ENCODE measurements at places on chromosomes 1 and 21.
A peak's percentile ranks its signal among the peaks of the same experiment; 100 is the strongest.

GRCh38 chr1:31761883-31762282 lies 2.3 kb downstream of the ADGRB2 start:
- no peak for DNase-seq

DNA sequence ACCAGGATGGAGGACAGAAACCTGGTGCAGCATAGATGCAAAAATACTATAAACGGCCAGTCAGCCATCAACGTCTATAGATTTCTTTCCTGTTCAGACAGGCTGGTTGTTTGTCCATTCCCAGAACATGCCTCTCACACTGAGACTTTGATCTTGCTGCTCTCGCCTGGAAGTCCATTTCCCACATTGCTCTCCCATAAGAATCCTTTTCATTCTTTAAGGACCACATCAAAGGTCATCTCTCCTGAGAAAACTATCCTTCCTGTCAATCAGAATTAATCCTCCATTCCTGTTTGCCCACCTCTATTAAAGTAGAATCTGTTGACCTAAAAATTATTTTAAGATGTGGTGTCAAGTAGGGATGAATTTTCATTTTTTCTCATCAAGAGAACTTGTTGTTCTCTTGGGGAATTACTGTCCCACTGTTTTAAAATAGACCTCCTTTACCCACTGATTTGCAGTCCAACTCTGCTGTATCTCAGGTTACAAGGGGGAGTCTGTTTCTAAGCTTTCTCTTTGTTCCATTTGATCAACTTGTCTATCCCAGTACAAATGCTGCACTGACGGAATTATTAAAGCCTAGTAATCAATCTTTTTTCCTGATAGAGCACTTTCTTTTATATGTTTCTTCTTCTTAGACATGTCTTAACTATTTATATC lies 172.7 kb downstream of the PATJ start:
- DNase-seq, result no peak

GRCh38 chr1:206856674-206857464 lies 8.6 kb upstream of the IL20 start:
- DNase-seq, result no peak

DNA sequence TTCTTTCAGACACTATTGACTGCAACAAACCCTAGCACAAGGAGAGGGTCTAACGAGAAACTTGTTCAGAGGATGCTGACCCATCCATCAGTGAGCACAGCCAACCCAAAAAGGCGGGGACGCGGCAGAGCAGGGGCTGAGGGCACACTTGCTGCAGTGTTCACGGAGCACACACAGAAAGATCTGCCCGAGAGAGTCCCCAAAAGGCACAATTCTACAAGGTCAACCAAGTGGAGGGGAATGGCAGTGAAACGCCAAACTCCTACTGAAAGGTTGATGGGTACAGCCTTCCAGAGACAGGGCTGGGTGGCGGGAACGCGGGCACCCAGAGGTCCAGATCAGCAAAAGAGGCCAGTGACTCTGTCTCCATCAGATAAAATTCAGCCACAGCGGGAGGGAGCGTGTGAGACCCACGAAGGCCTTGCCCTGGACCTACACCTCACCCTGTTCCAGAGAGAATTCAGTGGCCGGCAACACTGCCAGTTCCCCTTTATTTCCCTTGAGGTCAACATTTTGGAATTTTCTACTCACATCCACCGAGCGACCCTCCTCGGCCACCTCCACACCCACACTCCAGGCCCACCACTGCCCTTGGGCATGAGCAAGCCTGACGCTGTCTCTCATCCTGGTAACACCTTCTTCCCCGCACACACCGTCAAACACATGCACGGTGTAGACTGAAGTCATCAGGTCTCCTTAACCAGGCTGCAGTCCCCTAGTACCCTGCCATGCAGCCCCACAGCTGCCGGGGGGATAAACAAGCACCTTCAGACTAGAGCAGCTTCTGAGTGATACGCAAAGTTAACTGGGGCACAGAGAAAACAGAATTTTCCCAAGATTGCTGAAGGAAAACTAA lies 5.5 kb downstream of the GNG4 start:
- DNase-seq, result no peak

GRCh38 chr1:45107782-45108181 lies 95.7 kb downstream of the UROD start:
- DNase-seq, result no peak

DNA sequence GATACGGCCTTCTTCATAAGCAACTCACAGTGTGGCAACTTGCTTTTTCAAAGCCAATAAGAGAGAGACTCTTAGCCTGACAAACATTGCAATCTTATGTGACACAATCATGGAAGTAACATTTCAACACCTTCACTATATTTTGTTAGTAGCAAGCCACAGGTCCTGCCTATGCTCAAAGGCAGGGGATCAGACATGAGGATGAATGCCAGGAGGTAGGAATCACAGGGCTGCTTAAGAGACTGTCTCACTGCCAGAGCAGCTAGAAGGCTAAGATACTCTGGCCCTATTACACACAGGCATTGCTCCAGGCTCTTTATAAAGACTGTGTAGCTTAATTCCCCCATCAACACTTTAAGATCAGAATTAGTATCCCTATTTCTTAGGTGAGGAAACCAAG lies 236.2 kb upstream of the KAZN start:
- no peak for DNase-seq

GRCh38 chr1:221435504-221435904 lies 306.4 kb downstream of the DUSP10 start:
- DNase-seq, result no peak

- DNase-seq, result no peak
Observed at GRCh38 chr1:31577515-31578192, 1.3 kb downstream of the TINAGL1 start.

DNA sequence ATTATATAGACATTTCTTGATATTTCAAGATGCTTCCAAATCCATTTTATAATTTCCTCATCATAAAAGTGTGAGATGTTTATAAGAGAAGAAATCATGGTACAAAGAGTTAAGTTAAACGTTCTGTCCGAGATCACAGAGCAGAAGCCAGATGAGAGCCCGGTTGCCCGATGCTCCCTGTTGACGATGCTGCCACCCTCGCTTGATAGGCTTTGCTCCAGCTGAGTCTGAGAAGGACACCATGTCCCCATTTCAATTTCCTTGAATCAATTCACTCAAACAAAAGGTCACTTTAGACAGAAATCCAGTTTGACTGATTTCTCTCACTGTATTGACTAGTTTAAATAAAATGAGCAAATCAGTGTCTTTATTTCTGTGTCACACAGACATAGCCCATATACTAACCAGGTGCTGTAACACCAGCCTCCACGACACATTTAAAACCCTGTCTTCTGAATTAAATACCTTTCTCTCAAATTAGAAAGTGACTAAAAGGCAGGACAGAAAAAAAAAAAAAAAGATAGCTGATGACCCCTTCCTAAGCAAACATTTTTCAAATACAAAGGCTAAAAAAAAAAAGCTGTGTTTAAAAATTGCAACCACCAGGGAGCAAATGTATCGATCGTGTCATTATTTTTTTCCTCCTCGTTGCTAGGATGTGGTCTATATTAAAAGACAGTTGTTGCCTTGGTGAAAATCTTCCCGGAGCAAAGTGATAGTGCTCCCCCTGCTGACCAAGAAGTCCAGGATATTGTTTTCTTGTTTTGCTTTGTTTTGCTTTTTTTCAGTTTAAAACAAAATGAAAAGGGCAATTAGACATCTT lies 35.2 kb downstream of the DNASE2B start:
- peak; percentile 55 for DNase-seq

- no peak for DNase-seq
Observed at GRCh38 chr1:91889717-91890459, 3.9 kb upstream of the TGFBR3 start.

DNA sequence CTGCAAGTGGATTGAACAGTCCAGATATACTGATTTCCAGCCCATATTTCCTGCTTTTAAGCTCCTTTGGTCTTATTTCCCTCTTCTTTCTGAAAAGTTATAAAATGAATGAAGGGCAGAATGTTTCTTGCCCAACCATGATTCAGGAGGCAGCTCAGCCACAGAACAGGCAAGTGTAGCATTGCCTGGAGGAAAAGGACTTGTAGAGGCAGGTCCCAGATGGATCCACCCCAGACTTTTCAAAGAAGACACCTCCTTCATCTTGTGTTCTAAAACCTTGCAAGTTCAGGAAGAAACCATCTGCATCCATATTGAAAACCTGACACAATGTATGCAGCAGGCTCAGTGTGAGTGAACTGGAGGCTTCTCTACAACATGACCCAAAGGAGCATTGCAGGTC lies at the start of gene CLCA2:
TSS of gene CLCA2 (plus strand) at position 299 of the 400 bp plus-strand sequence. CDS start at position 376, 77 bp downstream.
- DNase-seq, result no peak

GRCh38 chr1:181595234-181595633 lies 111.9 kb downstream of the CACNA1E start:
- peak; percentile 52 for DNase-seq

GRCh38 chr1:55317673-55318072 lies 102.5 kb upstream of the USP24 start:
- no peak for DNase-seq

DNA sequence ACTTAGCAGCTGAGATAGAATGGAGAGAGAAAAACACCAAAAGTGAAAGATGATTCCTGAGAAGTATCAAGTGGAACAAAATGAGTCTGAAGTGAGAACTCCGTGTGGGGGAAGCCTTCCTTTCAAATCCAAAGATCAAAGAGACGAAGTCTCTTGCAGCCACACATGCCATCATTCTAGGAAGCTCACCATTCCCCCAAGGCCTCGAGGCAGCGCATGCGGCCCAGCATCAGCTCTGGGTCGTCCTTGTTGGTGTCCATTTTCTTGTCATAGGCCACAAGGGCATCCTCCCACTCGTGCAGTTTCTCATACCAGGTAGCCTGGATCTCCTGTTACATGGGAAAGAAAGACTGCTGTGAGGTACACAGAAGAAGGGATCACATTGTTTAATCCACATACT lies 32.2 kb upstream of the ANGPTL7 start:
- DNase-seq, result no peak

GRCh38 chr1:8242498-8242897 lies 75.4 kb upstream of the SLC45A1 start:
- DNase-seq, result no peak

- DNase-seq, result peak; percentile 67
Observed at GRCh38 chr1:156260896-156261295, 13.0 kb upstream of the PAQR6 start.

GRCh38 chr1:93900723-93901504 lies 8.3 kb downstream of the GCLM start:
- DNase-seq, result no peak

DNA sequence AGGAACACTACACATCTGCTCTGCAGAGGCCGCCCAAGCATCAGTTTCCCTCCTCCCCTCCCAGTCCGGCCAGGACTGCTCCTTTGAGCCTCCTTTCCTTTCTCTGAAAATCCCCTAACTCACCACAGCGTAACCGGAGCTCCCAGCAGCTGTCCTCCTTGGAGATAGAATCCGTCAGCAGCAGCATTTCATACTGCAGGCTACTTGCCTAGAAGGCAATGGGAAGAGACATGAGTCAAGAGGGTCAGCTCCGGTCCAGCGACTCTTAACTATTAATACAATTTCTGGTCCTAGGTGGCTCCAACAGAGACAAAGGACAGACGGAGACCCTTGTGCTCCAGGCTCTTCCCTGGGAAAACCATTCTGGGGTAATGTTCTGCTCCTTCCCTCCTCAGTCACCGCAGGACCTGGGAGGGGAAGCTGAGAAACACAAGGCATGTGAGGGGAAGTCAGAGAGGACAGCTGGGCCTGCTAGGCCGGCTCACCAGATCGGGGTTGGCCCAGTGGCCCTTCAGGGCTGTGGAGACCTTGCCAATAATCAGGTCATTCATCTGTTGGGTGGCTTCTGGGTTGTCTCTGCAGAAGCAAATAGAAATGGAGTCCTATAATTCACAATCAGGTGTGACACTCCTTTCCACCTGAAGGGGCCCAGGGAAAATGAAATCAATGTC lies 99.7 kb downstream of the UBR4 start:
- no peak for DNase-seq

- peak; percentile 91 for DNase-seq
Observed at GRCh38 chr1:208245185-208245705, 1.1 kb upstream of the PLXNA2 start.

GRCh38 chr1:236302941-236303340 lies 21.2 kb upstream of the ERO1B start:
- DNase-seq, result no peak

Measured in dorsolateral prefrontal cortex (tissue), 122 donors.